PC-3 (cell line): ENCODE measurements at places on chromosomes 12 and 14.
A peak's percentile ranks its signal among the peaks of the same experiment; 100 is the strongest.

GRCh38 chr14:96051642-96052540, 12.7 kb downstream of the C14orf132 start:
- DNase-seq = peak; percentile 15

GRCh38 chr12:118190266-118190665, 54.3 kb downstream of the PEBP1 start:
- DNase-seq = no peak

DNA sequence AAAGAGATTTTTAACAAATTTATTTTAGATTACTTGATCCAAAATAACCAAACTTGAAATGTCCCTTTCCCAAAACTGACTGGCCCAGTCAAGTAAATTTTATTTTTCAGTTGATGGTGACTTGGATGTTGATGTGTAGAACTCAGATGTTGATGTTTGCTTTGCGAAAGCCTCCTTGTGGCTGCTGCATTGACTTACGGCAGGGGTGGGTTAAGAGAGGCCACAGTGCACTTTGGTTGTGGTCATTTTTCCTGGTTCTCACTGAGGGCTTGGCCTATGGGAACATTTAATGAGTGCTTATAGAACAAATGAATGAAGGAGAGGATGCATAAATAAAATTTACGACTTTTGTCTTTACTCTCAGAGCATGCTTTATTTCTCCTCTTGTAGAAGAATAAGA, 52.6 kb downstream of the SLCO1B3 start:
- no peak for DNase-seq

DNA sequence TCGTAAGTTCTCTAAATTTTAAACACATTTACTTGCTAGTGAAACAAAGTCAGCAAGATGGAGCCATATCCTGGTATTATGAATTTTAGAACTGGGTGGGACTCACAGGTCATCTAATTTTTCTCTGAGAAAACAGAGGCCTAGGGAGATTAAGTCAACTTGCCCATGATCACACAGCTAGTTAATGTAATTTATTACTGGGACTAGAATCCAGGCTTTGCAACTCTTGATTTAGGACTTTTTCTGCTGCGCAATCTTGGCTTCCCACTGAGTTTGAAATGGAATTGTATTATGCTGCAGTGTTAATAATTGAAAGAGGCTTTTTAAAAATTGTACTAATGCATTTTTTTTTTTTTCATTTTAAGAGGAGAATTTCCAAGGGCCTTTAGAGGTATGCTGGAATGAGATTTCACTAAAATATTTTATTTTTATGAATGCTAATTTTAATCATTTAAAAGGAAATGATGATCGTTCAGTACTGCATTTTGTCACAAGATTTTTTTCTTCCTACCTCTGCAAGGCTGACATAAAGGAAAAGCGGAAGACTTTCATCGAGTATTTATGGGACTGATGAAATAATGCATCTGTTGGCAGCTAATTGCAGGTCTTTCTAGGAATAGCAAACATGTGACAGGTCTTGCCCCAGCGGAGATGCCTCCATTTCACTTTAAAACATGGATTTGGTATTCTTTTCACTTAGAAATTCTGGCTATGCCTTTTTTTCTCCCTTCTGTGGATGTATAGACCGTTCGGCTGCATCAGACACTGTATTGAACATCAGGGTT, 9.6 kb downstream of the CRADD start:
- DNase-seq = no peak

DNA sequence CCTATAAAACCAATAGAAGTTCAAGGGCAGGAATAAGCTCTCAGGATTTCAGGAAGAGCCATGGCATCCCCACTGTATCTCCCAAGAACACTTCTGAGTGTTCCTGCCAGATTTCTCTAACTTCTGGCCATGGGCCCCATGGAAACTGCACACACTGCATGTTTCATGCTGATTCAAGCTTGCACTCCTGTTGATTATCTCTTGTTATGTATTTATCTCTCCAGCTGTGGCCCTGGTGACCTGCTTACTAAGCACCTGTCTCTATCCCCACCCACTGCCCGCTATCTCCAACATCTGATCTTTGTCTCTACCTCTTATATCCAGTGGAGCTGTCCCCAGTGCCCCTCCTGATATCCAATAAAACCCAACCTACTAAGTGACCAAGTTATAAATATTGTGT, 285.3 kb downstream of the PDZRN4 start:
- DNase-seq = no peak

DNA sequence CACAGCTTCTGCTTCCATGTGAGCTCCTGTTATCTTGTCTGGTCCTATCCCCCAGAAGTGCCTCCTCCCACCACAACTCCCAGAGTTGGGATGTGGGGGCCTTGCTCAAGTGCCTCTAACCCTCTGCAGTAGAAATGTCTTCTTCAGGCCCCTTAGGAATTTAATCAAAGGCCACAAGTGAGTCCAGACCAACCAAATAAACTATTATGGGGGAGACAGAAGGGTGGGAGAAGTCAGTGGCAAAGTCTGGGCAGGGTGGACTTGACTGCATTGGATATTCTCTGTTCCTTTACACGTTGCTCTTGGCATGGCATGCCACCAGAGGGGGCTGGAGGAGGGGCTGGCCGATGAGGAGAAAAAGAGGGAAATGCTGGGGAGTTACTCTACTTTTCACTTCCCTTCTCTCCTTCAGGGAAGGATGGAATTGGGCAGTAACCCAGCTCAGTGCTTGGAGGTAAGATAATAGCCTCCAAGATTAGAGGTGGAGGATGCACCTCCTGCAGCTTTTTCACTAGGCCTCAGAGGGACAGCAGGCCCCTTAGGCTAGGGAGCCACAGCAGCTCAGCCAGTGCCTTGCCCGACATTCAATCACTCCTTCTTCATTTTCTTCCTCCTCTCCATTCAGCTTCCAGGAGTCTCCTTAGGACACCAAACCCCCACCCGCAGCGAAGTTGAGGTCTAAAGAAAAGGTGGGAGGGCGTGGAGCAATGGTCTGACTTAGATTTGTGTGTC, 1.2 kb upstream of the AP1G2 start:
- DNase-seq = peak; percentile 41

DNA sequence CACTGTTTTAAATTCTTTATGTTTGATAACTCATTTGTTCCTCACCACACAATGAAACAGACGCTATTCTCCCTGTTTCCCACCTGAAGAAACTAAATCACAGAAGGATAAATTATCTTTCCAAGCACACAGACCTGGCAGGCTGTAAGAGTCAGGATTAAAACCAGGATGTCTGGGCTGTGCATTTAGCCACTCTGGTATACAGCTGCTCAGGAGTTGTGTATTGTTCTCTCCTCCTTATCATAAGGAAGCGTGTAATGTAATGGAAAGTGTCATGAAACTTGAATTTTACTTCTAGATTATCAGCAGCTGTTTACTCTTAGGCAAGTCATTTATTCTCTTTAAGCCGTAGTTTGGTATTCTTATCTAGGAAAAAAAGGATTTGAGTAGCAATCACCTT, 154.8 kb upstream of the LRIG3 start:
- no peak for DNase-seq

DNA sequence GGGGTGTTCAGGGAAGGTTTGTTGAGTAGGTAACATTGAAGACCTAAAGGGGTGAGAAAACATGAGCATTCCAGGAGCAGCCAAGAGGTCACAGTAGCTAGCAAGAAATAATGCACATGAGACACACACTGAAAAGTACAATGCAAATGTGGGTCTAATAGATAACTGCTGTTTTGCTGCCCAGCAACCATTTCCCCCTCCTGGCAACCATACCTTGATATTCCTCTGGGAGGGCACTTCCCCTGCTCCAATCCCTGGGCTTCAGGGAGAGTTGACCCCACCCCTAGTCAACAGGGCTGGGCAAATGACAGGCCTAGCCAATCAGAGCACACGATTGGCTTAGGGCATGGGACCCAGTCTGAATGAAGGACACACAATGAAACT, 8.5 kb upstream of the ACTN1 start:
- DNase-seq = no peak

DNA sequence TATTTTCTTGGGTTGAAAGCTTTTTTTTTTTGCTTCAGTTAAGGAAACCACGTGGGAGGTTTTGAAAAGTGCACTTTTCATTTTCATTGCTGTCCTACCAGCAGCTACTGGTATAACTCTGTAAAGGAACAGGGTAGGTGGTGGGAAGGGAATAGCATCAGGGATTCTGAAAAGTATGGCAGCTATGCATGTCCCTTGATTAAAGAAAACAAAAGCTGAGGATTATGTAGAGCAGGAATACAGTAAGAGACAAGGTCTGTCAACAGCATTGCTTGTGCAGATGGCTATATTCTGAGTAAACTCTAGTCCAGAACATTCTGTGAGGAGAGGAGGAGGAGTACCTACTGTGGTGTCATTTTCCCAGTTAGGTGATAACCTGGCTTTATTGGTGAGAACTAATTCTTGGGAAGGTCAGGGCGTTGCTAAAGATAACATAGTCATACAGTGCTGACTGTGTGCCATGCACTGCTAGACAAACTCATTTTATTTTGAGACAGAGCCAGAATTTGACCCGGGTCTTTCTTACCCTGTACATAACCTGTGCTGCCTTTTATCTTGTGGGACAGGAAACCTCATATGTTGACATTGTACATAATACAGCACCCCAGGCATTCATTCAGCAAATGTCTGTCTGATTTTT, 80.3 kb upstream of the TRAF3 start:
- peak; percentile 61 for DNase-seq

DNA sequence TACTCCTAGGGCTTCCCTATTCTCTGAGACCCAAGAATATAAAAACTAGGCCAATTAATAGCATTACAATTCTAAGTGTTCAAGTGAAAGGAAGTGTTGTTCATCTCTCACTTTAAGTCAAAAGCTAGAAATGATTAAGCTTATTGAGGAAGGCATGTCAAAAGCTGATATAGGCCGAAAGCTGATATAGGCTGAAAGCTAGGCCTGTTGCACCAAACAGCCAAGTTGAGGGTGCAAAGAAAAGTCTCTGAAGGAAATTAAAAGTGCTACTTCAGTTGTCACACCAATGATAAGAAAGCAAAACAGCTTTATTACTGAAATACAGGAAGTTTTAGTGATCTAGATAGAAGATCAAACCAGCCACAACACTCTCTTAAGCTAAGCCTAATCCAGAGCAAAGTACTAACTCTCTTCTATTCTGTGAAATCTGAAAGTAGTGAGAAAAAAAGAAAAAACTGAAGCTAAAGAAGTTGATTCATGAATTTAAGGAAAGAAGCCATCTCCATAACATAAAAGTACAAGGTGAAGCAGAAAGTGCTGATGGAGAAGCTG, 68.9 kb downstream of the SLC6A15 start:
- no peak for DNase-seq

DNA sequence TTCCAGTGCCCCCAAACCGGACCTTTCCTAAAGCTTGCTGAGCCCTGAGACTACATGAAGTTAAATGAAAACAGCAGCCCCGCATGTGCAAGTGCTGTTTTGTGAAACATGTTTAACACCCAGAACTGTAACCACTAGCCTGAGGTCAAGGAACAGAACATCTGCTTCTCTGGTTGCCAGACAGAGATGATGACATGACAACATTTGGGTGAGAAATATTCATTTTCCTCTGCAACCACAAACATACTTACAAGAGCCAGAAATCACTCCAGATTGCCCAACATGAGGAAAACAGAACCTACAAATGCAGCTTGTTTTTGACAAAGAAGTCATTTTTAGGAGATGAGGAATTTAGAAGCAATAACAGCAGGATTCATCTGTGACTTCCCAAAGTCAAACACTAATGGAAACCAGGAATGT, 110.4 kb downstream of the BCAT1 start:
- no peak for DNase-seq

DNA sequence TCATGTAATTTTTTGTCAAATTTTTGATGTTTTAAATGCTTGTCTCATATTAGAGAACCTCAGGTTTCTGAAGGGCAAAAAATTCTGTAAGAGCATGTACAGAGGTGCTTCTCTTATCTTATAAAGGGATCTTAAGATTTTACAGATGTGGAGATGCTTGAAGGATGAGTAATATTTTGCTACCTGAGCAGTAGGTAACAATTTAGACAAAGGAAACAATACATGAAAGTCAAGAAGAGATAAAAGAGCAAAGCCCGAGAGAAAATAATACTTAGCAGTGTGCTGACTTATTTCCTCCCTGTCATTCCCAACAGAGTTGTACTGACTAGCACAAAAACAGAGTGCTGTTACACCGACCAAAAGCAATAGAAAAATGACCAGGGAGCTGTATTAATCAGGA, 98.1 kb upstream of the PTPRR start:
- no peak for DNase-seq

DNA sequence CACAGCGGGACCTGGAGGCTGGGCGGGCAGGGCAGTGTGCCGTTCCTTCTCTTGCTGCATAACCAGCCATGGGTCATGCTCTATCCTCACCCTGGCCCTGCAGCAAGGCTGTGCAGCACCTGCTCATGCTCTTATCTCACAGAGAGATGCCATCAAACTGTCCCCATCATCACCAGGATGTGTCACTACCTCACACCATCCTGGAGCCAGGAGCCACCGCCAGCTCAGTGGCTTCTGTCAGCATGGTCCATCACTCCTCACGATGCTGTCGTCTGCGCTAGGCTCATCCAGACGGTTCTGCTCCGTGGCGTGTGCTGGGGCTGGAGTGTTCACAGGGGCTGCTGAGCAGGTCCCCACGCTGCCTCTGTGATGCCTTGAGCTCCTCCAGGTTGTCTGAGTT, 77.2 kb upstream of the DYNC1H1 start:
- DNase-seq = no peak

GRCh38 chr12:58368001-58368400, 426.6 kb downstream of the ATP23 start:
- peak; percentile 62 for DNase-seq
